NCI-H1105 treated with DMSO at 0.1 percent for 48 hours (cell line): ENCODE measurements at places on chromosomes 7 and 10.

DNA sequence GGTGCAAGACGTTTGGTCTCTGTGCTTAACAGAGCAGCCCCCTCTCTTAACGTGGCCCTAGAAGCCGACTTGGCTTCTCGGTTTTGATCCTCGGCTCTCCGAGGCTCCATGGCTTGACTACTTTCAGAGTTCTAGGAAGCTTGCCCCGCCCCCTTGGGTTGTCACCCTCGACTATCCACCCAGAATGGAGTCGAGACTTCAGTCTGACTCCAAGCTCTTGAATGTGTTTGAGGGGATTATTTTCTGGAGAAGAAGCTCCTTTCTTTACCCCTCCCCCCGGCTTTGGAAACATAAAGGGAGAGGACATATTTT, 448 bp downstream of the SEC24C start:
- DNase-seq = no peak

- DNase-seq = peak; percentile 91
These were observed 73.3 kb upstream of the NFE2L3 start for GRCh38 chr7:26078437-26079336.

GRCh38 chr10:131668903-131669302, 231.9 kb upstream of the PPP2R2D start:
- no peak for DNase-seq

GRCh38 chr10:49007129-49007528, 67.5 kb upstream of the LRRC18 start:
- no peak for DNase-seq

GRCh38 chr10:71536332-71536731, 139.6 kb downstream of the CDH23 start:
- no peak for DNase-seq

DNA sequence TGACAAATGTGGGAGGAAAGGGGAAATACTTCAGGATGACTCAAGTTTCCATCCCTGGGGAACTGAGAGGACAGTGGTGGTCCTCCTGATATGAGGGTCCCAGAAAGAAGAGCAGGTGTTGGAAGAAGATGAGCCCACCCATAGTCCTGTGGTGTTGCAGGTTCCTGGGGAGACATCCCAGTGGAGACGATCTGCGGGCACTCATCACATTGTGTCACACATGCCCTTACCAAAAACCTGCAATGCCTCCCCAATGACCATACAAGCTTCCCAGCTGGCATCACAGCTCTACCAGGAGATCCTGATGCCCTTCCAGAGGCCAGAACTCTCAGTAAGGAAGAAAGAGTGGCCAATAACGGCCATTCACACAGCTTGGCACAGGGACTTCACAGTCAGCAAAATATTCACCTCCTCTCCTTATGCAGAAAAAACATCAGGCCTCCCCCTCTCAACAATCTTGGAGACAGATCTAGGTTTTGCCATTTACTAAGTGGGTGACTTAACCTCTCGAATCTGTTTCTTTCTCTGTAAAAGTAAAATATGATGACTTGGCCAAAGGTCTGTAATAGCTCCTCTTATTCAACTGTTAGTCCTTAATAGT, 9.0 kb downstream of the PUS7 start:
- DNase-seq = no peak

GRCh38 chr10:71371750-71372166, 25.0 kb upstream of the CDH23 start:
- no peak for DNase-seq

DNA sequence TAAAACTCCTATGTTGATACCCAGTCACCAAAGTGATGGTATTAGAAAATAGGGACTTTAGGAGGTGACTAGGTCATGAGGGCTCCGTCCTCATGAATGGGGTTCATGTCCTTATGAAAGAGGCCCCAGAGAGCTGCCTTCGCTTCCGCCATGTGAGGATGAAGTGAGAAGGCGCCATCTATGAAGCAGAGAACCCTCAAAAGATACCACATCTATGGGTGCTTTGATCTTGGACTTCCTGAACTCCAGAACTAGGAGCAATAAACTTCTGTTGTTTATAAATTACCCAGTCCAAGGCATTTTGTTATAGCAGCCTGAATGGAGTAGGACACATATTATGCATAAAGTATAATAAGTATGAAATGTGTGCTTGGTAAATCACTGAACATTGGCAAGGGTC, 8.1 kb upstream of the PDSS1 start:
- DNase-seq = no peak

- no peak for DNase-seq
These were observed 58.3 kb downstream of the INPP5A start for GRCh38 chr10:132595854-132596253.

- no peak for DNase-seq
These were observed 87.1 kb downstream of the TRIL start for GRCh38 chr7:28871077-28871476.

- DNase-seq = no peak
These were observed 239.1 kb upstream of the PHF14 start for GRCh38 chr7:10734595-10734994.

DNA sequence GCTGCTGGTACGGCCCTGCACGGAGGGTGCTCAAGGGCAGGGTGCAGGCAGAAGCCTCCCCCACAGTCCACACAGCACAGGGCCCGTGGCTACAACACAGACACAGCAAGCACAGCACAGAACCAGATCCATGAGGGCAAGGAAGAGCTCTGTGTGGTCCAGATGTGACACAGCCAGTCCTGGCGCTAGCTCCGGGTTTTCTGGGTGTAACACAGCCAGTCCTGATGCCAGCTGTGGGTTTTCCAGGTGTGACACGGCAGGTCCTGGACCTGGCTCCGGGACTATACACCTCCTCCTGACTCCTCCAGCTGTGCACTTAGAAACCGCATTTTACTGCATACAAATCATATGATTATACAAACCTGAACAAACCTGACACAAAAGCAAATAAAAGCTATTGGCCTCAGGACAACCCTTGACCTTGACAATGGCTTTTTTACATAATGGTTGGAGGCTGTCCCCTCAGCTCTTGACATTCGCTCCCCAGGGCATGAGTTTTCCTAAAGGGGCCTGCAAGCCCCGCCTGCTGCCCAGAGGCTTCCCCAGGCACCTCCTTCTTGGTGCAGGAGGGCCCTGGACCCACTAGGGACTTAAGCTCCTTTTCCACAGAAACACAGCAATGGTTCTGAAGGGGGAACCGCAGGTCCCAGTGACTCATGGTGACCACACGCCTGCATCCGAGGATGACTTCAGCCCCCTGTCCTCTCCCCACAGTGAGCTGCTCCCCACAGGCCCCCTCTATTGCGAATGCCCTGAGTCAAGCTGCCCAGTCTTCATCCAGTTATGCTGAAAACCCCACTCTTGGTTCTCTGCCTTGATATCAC, 209.6 kb downstream of the PTPRN2 start:
- DNase-seq = no peak

DNA sequence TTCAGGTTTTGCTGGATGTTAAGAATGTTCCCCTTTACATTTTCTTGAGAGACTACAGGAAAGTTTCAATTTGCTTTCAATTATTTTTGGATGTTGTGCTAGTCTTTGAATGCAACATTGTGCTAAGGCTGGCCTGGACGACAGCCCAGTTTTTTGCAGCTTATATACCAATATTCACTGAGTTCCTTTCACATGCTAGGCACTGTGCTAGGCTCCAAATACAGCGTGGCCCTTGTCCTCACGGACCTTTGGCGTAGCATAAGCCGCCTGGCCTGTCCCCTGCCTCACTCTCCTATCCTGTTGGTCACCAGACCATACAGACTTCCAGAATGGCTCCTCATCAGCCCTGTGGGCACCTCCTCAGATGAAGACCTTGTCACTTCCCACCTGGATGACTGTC, 19.5 kb upstream of the HSPA12A start:
- no peak for DNase-seq

GRCh38 chr7:120716307-120716706, 141.6 kb downstream of the TSPAN12 start:
- no peak for DNase-seq

DNA sequence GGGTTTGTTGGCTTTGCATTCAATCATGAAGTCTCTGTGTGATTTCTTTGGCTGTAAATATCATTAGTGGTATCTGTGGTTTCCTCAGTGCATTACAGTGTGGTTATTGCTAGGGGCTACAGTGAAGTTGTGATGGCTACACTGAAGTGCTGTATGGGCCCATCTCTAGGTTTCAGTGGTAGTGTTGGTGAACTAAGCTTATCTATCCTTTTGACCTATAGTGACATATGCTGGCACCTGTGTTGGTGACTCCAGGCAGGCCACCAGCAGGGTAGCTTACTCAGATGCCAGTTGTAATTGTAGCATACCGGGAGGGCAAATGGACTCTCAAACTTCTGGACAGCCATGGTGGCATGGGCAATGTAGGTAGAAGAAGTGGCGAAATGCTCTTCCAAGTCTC, 219.0 kb downstream of the ANKRD30A start:
- DNase-seq = no peak

DNA sequence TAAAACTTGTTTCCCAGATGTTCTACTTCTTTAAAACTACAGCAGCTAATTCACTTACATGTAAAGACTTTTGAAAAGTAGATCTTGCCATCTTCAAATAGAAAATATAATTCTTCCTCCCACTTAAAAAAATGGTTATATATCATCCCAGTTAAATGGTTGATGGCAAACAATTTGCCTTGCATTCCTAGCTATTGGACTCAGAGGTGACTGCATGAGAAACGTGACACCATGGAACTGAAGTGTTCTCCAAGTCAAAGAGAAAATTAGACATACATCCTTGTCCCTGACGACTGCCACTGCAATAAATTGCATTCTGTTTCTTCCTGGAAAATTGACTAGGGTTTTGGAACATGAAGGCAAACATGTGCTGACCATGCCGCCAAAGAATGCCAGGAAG, 95.0 kb upstream of the POM121L12 start:
- DNase-seq = no peak

- no peak for DNase-seq
These were observed 87.8 kb upstream of the DUSP5 start for GRCh38 chr10:110409926-110410325.

GRCh38 chr10:60044971-60045370, 138.6 kb upstream of the CCDC6 start:
- no peak for DNase-seq

GRCh38 chr10:113000876-113001598, 51.0 kb downstream of the TCF7L2 start:
- DNase-seq = no peak

DNA sequence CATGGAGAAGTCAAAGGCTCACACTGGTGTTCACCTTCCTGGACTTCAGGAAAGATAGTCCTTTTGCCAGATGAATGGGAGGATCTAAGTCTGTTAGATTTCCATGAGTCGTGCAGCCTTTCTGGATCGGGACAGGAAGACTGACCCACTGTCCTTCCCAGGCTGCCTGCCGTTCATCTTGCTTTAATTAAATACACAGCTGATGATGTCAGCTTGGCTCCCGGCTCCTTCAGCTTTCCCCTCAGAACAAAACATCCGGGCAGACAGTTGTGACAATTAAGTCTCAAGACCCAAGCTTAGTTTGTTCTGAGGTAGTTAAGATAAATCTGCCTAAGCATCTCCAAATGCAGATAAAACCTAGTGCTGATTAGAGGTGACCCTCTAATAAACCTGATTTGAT, 58.6 kb downstream of the AUTS2 start:
- DNase-seq = no peak

GRCh38 chr7:127152423-127152822, 100.3 kb downstream of the GRM8 start:
- no peak for DNase-seq

- DNase-seq = peak; percentile 74
These were observed at the start of gene PPP1R3C for GRCh38 chr10:91632671-91633550. Gene PPP1R3C (minus strand): TSS chr10:91633071. CDS start chr10:91632969, 102 bp downstream.

DNA sequence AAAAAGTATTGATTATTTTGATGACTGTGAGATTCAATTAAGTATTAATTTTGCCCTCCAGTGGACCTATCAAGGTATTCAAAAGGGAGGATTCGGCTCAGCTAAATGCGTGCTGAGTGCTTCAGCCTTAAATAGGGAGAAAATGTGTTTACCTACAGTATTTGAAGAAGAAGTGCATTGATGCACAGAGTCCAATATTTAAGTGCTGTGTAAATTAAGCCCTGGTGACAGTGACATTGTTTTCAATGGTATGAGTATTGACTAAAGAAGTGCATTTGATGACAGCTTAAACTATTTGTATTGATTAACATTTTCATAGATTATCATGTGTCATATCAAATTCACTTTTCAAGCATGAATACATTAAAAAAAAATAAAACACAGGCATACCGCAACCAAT, 106.6 kb downstream of the POU6F2 start:
- DNase-seq = peak; percentile 86

DNA sequence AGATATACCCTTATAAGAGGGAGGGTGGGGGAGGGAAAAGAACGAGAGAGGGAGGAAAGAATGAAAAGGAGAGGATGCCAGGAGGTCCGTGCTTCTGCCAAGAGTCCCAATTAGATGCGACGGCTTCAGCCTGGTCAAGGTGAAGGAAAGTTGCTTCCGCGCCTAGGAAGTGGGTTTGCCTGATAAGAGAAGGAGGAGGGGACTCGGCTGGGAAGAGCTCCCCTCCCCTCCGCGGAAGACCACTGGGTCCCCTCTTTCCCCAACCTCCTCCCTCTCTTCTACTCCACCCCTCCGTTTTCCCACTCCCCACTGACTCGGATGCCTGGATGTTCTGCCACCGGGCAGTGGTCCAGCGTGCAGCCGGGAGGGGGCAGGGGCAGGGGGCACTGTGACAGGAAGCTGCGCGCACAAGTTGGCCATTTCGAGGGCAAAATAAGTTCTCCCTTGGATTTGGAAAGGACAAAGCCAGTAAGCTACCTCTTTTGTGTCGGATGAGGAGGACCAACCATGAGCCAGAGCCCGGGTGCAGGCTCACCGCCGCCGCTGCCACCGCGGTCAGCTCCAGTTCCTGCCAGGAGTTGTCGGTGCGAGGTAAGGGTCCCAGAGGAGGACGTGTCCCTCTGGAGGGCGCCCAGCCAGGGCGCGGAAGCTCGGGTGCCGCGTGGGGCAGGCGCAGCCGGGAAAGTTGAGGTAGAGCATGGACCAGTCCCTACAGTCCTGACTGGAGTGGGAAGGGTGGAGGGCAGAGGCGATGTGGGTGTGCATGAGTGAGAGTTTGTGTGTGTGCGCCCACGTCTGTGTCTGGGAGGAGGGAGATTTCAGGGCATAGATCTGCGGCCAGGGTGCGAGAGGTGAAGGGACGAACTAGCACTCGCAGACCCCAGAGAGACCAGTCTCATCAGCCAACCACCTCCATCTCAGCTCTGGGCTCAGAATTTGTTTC, 844 bp downstream of the GRM3 start:
- DNase-seq = no peak

- DNase-seq = no peak
These were observed 307.4 kb upstream of the AOAH start for GRCh38 chr7:37031571-37032257.

GRCh38 chr7:116423499-116423898, 76.0 kb upstream of the CAV2 start:
- no peak for DNase-seq

- no peak for DNase-seq
These were observed 89.3 kb upstream of the ZNF746 start for GRCh38 chr7:149586646-149587645.

DNA sequence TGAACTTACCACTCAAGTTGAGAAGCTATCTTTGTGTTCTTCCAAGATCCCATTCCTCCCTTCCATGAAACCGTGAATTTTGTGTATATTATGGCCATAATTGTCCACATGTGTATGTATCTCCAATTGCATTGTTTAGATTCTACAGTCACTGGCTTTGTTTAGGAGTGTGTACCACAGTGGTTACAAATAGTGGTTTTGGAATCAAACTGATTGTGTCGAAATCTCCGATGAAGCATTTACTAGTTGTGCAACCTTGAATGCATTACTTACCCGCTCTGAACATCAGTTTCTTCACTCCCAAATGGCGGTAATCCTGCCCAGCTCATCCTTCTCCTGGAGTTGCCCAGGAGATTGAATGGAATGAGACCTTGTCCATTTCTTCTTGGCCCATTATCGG, 145.0 kb upstream of the ZNF32 start:
- no peak for DNase-seq

- no peak for DNase-seq
These were observed 10.2 kb downstream of the LMOD2 start for GRCh38 chr7:123665896-123666295.
